Heart left ventricle (tissue), 16 donors: ENCODE measurements at places on chromosomes 2 and 18. TPM values are rescaled to one million over a fixed set of nuclear protein-coding genes. Genes with fewer than 3 reads are reported as not detected.

Gene CHRND
- total RNA-seq, result not detected

Gene GCG
- total RNA-seq, result not detected

Gene EML6
- 0.43 TPM for total RNA-seq

Gene TNFAIP6
- total RNA-seq, result 2.1 TPM

Gene NT5DC4
- total RNA-seq, result 0.16 TPM

Gene KRTCAP3
- not detected for total RNA-seq

Gene FAM124B
- total RNA-seq, result 0.77 TPM

Gene SP140
- total RNA-seq, result 9.6 TPM

Gene PSMD1
- total RNA-seq, result 117 TPM

Gene CENPA
- total RNA-seq, result 12.3 TPM

Gene ANKRD62
- total RNA-seq, result not detected

Gene ALK
- 0.17 TPM for total RNA-seq

- no peak for DNase-seq
Observed at GRCh38 chr18:80196528-80197320, 50.6 kb downstream of the PARD6G start.

DNA sequence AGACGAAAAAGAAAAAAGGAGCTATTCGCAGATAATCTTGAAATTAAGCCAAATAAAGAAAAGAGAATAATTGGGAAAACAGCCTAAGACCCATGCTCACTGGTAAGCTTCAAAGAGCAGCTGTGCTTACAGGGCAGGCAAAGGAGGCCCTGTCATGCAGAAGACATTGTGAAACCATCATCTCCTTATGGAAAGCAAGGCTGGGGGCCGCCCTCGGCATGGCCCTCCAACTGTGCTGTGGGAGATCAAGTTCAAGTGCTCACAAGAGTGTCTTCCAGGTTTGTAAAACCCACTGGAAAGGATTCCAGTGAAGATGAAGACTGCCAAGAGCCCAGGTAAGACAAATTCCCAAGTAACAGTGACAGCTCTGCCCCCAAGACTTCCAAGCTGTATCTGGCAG, 32.2 kb downstream of the ACVR1 start:
- DNase-seq, result no peak

GRCh38 chr2:174011796-174012195, 46.6 kb upstream of the SP3 start:
- no peak for DNase-seq

DNA sequence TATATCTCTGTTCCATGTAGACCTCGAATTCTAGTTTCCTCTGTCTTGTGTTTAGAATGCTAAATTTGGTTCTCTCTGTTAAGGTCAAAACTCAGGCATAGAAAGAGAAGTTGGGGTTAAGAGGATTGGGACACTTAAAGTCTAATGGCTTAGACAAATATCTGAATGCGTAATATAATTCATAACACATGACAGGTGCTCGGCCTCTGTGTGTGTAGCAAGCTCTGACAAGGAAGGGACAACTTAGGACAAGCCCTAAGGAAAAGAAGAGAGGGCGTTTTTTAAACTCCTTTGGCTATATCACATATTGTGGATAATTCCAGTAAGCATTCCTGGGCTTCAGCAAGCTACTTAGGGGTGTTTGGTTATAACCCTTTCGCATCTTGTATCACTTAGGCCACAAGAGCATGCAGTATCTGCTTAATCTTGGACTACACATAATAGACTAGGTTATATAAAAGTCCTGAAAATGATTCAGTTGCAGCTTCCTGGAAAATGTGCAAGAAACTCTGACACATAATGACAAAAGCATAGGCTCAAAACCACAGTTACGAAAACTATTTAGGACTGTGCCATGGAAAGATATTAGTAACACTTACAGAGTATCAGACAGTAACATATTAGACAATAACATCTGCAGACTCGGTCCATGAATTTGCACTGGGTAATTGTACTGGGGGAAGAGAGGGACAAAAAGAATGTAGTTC, 16.1 kb upstream of the CREB1 start:
- no peak for DNase-seq

GRCh38 chr2:36147670-36148390, 207.7 kb upstream of the CRIM1 start:
- no peak for DNase-seq

DNA sequence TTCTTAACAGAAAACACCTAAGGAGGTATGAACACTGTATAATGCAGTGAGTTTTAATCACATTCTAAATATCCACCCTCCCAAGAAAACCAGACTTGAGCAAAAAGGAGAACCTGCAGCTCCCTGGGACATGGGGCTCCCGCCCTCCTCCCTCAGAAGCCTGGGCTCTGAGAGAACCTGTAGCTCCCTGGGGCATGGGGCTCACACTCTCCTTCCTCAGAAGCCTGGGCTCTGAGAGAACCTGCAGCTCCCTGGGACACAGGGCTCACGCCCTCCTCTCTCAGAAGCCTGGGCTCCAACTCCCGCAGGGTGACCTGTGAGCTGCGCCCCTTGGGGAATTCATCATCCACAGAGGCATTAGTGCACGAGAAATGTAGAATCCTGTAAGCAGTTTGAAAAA, 222.9 kb downstream of the SNTG2 start:
- no peak for DNase-seq

DNA sequence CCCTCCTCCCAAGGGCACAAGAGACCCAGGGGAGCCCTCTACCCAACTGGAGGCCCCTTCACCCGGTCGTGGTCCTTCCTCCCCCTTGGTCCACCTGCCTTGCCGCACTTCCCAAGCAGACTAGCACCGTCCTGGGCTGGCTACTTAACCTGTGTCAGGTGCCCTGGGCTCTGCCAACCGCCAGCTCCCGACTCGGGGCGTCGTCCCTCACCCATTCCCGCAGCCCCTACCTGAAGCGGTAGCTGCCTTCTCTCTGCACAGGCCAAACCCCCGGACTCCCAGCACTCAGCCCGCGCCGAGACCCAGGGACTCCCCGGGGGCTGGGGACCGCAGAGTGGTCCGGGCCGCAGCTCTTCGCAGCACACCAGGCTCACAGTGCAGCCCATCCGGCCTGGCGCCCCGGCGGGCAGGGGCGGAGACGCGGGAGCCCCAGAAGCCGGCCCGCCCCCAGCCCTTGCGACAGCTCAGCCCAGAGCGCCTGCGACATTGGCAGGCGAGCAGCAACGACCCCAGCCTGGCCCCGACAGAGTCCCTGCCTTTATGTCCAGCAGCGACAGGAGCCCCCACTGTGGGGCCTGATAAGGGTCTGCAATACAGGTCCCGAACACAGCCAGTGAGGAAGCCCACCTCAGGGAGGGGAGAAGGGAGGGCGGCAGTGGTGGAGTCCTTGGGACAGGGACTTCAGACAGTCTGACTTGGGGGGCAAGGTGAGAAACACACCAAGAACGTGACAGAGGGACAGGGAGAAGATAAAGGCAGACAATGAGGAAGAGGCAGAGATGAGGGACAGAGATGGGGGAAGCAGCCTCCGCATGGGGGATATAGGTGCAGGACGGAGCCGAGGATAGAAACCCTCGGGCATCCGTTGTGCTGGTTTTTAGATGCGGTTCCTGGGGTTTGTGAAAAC, 31.0 kb upstream of the TNS1 start:
- peak; percentile 21 for DNase-seq

GRCh38 chr18:5519448-5520298, 24.1 kb downstream of the EPB41L3 start:
- no peak for DNase-seq

- no peak for DNase-seq
Observed at GRCh38 chr2:176117823-176118371, 1.3 kb downstream of the HOXD10 start.

- no peak for DNase-seq
Observed at GRCh38 chr18:74427442-74428112, 29.5 kb downstream of the DIPK1C start.

DNA sequence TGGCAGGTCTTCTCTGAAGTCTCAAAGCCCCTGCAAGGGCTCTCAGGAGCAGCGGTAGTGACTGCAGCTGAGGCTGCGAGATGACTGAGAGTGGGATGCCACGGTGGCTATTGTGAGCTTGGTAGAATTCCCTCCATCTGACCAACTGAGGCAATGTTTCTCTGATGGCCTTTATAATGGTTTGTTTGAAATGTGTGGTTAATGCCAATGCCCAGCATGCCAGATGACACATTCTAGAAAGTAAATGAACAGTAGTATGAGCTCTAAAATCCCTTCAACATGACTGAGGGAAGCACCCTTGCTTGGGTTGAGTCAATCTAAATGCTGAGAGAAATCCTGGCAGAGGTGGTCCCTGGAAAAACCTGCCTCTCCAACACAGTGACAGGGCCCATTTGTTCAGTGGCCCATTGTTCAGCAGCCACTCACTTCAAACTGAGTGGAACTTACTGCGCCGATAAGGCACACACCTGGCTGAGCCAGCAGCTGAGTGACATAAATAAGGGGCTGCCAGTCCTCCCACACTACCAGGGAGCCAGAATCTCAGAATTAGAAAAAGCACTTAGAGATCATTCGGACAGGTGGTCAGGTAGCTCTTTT, 31.7 kb downstream of the SULT1C2 start:
- DNase-seq, result no peak

DNA sequence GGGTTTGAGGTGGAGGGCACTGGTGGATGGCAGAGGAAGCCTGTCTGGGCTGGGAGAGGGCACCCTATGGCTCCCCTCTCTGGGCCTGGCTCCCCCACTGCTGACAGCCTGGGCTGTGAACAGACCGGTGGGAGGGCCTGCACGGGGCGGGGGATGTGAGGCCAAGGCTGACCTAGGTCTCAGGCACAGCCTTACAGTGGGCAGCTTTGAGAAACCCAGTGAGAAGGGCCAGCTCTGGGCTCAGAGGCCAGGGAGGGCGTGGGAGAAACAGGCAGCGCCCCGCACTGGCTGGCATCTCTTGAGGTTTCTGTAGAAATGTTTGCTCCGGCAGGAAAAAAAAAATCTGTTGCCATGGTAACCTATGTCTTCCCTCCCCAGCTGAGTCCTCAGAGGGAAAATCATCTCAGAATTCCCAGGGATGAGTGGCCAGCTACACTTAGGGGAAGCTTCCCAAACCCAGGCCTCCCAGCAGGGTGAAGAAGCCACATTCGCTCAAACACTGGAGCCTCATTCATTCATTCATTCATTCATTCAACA, 71.7 kb upstream of the TAF1B start:
- no peak for DNase-seq

GRCh38 chr2:137675584-137676327, 288.5 kb upstream of the HNMT start:
- DNase-seq, result no peak

- DNase-seq, result no peak
Observed at GRCh38 chr18:37390687-37391086, 174.9 kb downstream of the CELF4 start.

- no peak for DNase-seq
Observed at GRCh38 chr2:190626641-190627210, 22.2 kb upstream of the NAB1 start.

DNA sequence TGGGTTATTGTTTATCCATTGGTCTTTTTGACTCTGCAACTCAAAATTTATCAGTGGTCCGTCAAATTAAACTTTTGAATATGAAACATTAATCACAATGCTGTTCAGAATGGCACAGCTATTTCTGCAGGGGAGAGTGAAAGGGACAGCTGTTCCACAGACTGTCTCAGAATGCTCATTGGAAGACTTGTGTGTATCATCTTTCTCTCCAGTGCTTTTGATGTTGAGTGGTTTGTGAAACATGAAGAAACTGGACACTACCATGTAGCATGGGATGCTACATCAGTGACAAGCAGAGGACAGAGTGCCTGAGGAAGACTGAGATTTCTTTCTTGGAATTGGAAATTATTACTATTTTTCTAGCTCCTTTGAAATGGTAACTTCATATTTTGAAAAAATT, 115.7 kb downstream of the PLCL1 start:
- no peak for DNase-seq

- no peak for DNase-seq
Observed at GRCh38 chr2:238670111-238670585, 177.7 kb upstream of the TWIST2 start.

GRCh38 chr2:85309699-85310321, 18.0 kb downstream of the TGOLN2 start:
- no peak for DNase-seq

- no peak for DNase-seq
Observed at GRCh38 chr2:199977984-199978415, 22.6 kb downstream of the MAIP1 start.

DNA sequence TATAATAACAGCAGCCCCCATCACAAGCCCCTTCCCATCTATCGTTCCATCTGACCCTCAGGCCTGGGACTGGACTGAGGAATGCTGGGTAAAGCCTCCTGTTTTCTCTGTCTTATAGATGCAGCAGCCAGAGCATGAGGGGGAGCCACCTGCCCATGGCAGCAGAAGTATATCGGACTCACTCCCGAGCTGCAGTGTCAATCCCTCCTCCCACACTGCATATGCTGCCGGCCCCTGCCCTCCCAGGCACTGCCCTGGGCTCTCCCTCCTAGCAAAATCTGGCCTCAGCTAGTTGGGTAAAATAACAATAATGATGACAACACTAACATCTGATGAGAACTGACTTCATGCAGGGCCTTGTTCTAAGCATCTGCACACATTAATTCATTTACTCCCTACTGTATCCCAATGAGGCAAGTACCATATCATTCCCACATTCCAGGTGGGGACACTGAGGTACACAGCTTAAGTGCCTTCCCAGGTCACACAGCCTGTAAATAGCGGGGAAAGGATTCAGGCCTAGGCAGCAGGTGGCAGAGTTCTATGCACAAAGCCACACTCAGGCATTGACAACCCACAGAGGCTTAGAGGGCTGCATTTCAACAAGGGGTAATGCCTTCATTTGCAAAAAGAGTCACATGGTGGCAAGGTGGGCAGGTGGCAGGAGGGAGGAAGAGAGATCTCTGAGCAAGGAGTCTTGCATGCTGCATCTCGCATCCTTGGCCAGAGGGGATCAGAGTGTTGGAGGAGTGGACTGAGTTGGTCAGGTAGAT, 190.0 kb downstream of the ZBTB7C start:
- no peak for DNase-seq

GRCh38 chr2:127649684-127650040, 3.7 kb downstream of the GPR17 start:
- peak; percentile 84 for DNase-seq

DNA sequence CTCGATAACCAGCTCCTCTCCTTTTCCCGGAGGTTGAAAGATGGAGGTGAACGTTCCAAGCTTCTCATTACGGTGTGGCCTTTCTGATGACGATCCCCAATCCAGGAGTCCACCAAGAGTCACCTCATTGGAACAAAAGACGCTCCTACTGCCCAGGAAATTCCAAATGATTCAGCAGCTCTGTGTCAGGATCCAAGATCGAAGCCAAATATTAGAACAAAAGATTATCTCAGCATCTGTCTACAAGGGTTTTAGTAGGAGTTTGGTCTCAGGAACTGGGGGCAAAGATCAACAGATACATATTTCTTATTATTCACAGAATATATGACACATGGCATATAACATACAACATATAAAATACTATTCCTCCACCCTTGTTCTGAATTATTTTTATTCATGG, 161.1 kb upstream of the RAB12 start:
- DNase-seq, result no peak

DNA sequence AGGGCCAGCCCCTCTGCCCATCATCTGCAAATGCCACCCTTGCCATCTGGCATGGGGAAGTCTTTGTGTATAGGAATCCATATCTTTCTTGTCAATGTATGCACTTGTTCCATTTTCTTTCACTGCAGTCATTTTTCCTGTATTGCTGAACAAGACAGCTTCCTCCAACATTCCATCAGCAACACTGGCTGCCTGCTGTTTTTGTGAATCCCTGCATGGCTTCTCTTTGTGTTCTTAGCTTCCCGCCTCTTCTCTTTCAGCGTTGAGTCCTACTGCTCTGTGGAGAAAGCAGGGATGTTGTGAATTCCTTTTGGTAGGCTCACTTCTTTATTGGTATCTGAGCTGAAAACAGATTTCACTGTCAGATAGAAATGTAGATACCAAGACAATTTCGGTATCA, 150.0 kb downstream of the LPIN1 start:
- DNase-seq, result no peak

GRCh38 chr2:45765728-45766254, 114.3 kb downstream of the PRKCE start:
- DNase-seq, result peak; percentile 54

GRCh38 chr18:56541793-56542192, 96.6 kb downstream of the TXNL1 start:
- DNase-seq, result no peak
